ENCODE measurements at places on chromosomes 12 and 14. TPM values are rescaled to one million over a fixed set of nuclear protein-coding genes. Genes with fewer than 3 reads are reported as not detected.

PRB4 gene
- not detected for total RNA-seq

TCTN2 gene
- total RNA-seq: 3.7 TPM

FIGNL2 gene
- 0.31 TPM for total RNA-seq

PDZRN4 gene
- not detected for total RNA-seq

ATG14 gene
- 5.1 TPM for total RNA-seq

CLEC6A gene
- not detected for total RNA-seq

RTN1 gene
- total RNA-seq: not detected

TSPAN19 gene
- total RNA-seq: not detected

SRRM4 gene
- not detected for total RNA-seq
